ENCODE measurements at places on chromosomes 3 and 15. TPM values are rescaled to one million over a fixed set of nuclear protein-coding genes. Genes with fewer than 3 reads are reported as not detected.

- peaks cover 25% of the 10 kb centered on the region for H3K4me1 ChIP-seq
- no peaks in the 10 kb centered on the region for H3K27me3 ChIP-seq
- DNase-seq, result peak; percentile 56
- H3K4me3 ChIP-seq, result peak overlapping the region; percentile 93
- H3K27ac ChIP-seq, result peak overlapping the region; percentile 89
These were observed 423 bp downstream of the TKT start for GRCh38 chr3:53255423-53255774.

DNA sequence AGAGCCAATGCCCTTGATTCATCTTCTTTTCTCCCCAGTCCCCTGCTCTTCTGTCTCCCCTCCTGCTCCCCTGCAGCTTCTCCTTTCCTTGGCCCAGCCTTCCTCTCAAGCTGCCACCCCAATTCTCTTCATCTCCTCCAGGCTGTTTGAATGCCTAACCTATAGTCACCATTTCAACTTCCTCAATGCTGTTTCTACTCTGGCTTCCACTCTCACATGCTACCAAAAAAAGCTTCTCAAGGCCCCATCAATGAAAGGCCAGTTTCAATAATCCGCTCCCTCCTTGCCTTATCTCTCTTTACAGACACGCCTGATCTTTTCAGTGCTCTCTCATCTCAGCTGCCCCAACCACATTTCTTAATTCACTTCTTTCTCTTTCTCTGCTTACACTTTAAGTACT lies 212.2 kb upstream of the GPR149 start:
- H3K4me3 ChIP-seq, result no peak overlapping the region
- no peaks in the 10 kb centered on the region for H3K36me3 ChIP-seq
- H3K27ac ChIP-seq, result no peak overlapping the region
- no peaks in the 10 kb centered on the region for H3K4me1 ChIP-seq
- no peak for DNase-seq

DNA sequence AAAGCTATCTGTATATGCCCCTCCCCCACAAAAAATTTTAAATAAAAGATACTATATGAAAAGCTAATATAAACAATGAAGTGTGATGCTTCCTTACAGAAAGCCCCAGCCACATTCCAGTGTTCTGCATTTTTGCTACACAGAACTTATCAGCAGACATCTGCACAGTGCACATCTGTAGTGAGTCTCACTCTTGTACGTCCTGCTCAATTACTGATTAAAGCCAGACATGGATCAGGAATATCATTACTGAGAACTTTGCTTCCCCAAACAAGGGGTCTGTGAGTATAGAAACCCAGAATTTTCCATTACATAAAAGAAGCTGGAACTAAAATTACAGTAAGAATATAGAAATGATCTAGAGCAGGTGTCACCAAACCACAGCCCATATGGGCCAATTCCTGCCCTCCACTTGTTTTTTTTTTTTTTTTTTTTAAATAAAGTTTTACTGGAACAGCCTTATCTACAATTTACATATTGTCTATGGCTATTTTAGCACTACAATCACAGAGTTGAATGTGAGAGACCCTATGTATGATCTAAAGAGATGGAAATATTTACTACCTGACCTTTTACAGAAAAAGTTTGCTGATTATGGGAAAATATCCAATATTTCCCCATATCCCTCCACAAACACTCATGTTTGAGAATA lies 45.7 kb downstream of the UBP1 start:
- H3K27me3 ChIP-seq, result no peaks in the 10 kb centered on the region
- DNase-seq, result no peak
- H3K4me3 ChIP-seq, result no peak overlapping the region
- H3K36me3 ChIP-seq, result peaks cover 23% of the 10 kb centered on the region

DNA sequence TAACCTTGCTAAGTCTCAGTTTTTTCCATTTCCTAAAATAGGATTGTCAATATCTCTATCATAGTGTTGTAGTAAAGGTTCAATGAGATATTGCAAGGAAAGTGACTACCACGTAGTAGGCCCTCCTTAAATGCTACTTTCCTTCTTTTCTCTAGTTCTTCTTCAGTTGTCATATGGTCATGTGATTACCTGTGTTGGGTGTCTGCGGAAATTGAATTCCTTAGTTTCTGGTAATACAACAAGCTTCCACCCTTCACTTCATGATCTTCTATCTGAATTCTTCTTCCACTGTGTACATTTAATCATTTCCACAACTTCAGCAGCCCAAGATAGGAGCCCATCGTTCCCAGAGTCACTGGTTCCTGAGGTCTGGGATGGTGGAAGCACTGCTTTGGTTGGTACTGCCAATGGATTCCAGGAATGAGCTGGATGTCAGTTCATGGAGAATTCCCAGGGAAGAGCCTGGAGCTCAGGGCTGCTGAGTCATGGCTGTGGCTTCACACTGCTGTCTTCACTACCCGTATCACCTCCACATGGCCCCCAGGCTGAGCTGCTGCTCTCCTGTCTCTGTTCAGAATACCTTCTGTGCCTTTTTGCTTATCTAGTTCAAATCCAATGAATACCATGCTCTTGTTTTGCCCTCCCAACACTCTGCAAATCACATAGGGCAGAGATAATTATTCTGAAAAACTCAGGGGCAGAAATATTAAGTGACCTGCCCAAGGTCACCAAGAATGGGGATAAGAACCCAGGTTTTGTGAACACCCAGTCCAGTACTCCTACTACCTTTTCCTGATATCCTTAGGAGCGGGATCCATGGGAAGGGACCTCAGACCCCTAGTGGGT lies 98.6 kb downstream of the RPL39L start:
- peaks cover 82% of the 10 kb centered on the region for H3K36me3 ChIP-seq
- peak overlapping the region; percentile 98 for H3K27ac ChIP-seq
- no peak for DNase-seq
- H3K4me3 ChIP-seq, result peak overlapping the region; percentile 35
- H3K27me3 ChIP-seq, result no peaks in the 10 kb centered on the region
- peaks cover 77% of the 10 kb centered on the region for H3K4me1 ChIP-seq

- no peaks in the 10 kb centered on the region for H3K4me1 ChIP-seq
- H3K36me3 ChIP-seq, result no peaks in the 10 kb centered on the region
- no peak overlapping the region for H3K4me3 ChIP-seq
- no peak for DNase-seq
- no peak overlapping the region for H3K27ac ChIP-seq
These were observed 72.7 kb downstream of the UACA start for GRCh38 chr15:70690491-70691276.

- no peaks in the 10 kb centered on the region for H3K36me3 ChIP-seq
- peaks cover 31% of the 10 kb centered on the region for H3K27me3 ChIP-seq
- no peak overlapping the region for H3K4me3 ChIP-seq
- no peak for DNase-seq
- H3K27ac ChIP-seq, result no peak overlapping the region
- no peaks in the 10 kb centered on the region for H3K4me1 ChIP-seq
These were observed 233.5 kb upstream of the ATP10A start for GRCh38 chr15:26096581-26096980.

GRCh38 chr3:101687142-101687931 lies 819 bp upstream of the RPL24 start:
- peak overlapping the region; percentile 99 for H3K27ac ChIP-seq
- DNase-seq, result no peak
- H3K4me3 ChIP-seq, result peak overlapping the region; percentile 95
- H3K27me3 ChIP-seq, result no peaks in the 10 kb centered on the region

GRCh38 chr3:5699313-5699712 lies 511.8 kb downstream of the EDEM1 start:
- no peaks in the 10 kb centered on the region for H3K4me1 ChIP-seq
- no peaks in the 10 kb centered on the region for H3K27me3 ChIP-seq
- H3K27ac ChIP-seq, result no peak overlapping the region
- no peaks in the 10 kb centered on the region for H3K36me3 ChIP-seq

DNA sequence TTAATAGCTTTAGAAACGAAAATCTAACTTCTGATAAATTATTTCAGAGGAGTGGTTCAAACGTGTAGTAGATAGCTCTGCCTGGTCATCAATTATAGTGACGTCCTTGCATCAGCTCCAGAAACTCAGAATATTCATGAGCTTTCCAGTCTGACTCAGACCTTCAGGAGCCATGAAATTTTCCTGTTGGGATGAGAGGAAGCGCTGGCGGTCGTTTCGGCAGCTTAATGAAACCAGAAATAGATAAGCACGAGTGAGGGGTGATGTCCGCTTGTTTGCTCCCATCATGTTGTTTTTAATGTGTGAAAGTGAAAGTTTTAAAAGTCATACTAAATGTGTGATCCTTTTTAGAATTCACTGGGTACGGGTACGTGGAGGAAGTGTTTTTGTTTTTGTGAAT lies 141.1 kb downstream of the PGPEP1L start:
- H3K4me1 ChIP-seq, result peaks cover 37% of the 10 kb centered on the region
- no peaks in the 10 kb centered on the region for H3K27me3 ChIP-seq
- DNase-seq, result no peak
- H3K4me3 ChIP-seq, result peak overlapping the region; percentile 83
- peaks cover 11% of the 10 kb centered on the region for H3K36me3 ChIP-seq
- peak overlapping the region; percentile 95 for H3K27ac ChIP-seq

DNA sequence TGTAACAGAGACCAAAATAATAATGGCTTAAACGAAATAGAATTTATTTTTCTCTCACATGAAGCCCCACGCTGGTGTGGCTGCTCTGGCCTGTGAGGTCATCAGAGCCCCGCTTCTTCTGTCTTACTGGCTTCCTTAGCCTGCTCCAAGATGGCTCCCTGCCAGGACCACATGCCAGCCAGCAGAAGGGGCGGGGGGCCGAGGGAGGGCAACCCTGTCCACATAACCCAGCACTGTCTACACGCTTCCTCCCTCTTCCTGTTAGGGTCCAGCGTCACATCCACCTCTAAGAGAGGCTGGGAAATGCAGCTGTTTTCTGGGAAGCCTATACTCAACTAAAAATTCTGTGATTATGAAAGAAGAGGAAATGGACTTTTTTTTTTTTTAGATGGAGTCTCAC lies 107.9 kb upstream of the DLG1 start:
- DNase-seq, result no peak
- no peaks in the 10 kb centered on the region for H3K4me1 ChIP-seq
- H3K36me3 ChIP-seq, result peaks cover 3% of the 10 kb centered on the region
- H3K27ac ChIP-seq, result no peak overlapping the region
- H3K27me3 ChIP-seq, result no peaks in the 10 kb centered on the region

DNA sequence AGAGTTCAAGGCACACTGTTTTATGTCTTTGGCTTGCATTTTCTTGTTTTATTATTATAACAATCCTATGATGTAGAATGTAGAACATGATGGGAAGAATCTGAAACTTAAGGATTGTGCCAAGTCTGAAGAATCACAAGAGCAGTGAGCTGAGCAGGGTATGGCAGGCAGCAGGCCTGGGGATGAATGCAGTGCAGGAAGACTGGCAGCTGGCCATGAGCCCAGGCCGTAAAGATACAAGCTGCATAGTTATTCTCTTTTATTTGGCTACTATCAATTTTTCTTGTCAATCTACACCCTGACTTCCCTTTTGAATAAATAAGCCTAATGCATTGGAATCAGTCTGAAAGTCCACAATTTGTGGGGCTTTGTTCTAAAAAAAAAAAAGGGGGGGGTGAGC lies 89.6 kb upstream of the ARPP21 start:
- H3K4me1 ChIP-seq, result no peaks in the 10 kb centered on the region
- no peaks in the 10 kb centered on the region for H3K27me3 ChIP-seq
- no peak for DNase-seq
- H3K27ac ChIP-seq, result no peak overlapping the region
- H3K36me3 ChIP-seq, result no peaks in the 10 kb centered on the region
- H3K4me3 ChIP-seq, result no peak overlapping the region

- no peaks in the 10 kb centered on the region for H3K27me3 ChIP-seq
- DNase-seq, result no peak
- H3K27ac ChIP-seq, result no peak overlapping the region
- H3K4me3 ChIP-seq, result no peak overlapping the region
- H3K4me1 ChIP-seq, result no peaks in the 10 kb centered on the region
These were observed 39.7 kb upstream of the TM4SF1 start for GRCh38 chr3:149417174-149417573.

- DNase-seq, result no peak
- H3K36me3 ChIP-seq, result no peaks in the 10 kb centered on the region
- no peaks in the 10 kb centered on the region for H3K4me1 ChIP-seq
- H3K4me3 ChIP-seq, result no peak overlapping the region
- H3K27me3 ChIP-seq, result peaks cover 11% of the 10 kb centered on the region
- no peak overlapping the region for H3K27ac ChIP-seq
These were observed 216.1 kb downstream of the THRB start for GRCh38 chr3:24278543-24278942.

DNA sequence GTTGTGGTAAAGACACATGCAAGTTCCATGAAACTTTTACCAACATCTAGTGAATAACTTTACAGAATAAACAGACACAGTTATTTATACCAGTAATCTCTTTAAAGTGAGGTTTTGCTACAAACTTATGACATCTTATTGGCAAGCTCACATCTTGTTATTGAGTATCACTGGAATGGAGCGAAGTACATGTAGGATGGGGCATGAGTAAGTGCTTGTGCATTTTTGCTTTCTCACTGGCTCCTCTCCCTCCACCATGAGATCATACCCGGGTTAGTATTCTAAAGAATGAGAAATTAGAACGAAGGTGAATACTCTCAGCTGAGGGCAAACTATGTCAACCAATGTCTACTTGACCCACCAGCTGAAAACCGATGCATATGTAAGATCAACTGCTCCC lies 193.3 kb upstream of the ZNF717 start:
- no peak overlapping the region for H3K4me3 ChIP-seq
- no peak for DNase-seq
- no peak overlapping the region for H3K27ac ChIP-seq
- no peaks in the 10 kb centered on the region for H3K27me3 ChIP-seq

DNA sequence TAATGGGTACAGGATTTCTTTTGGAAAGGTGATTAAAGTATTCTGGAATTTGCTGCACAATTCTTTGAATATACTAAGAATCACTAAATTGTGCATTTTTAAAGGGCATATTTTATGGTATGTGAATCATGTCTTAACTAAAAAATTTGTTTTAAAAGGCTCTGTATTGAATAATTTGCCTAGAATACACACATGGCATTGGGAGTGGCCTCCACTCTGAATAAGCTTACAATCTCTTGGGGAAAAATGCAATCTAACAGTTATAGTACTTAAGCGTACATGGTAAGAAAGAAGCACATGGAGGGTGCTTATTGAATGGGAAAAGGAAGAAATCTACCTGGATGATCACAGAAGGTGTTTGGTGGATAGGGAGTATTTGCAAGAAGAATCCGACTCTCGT lies 385.1 kb downstream of the LPP start:
- H3K4me3 ChIP-seq, result no peak overlapping the region
- peaks cover 3% of the 10 kb centered on the region for H3K4me1 ChIP-seq
- no peak overlapping the region for H3K27ac ChIP-seq
- DNase-seq, result no peak
- peaks cover 3% of the 10 kb centered on the region for H3K36me3 ChIP-seq
- H3K27me3 ChIP-seq, result no peaks in the 10 kb centered on the region

GRCh38 chr3:43053291-43053690 lies 52.6 kb downstream of the POMGNT2 start:
- peaks cover 5% of the 10 kb centered on the region for H3K36me3 ChIP-seq
- H3K27ac ChIP-seq, result no peak overlapping the region
- no peaks in the 10 kb centered on the region for H3K27me3 ChIP-seq
- no peaks in the 10 kb centered on the region for H3K4me1 ChIP-seq

NPAP1 gene
- total RNA-seq, result not detected

PHLDB2 gene
- total RNA-seq, result 2.3 TPM

TNFAIP8L3 gene
- total RNA-seq, result 0.60 TPM

STRA6 gene
- total RNA-seq, result 0.25 TPM

GRAMD2A gene
- total RNA-seq, result not detected

MAP1A gene
- total RNA-seq, result 0.68 TPM

SEC22A gene
- 17.8 TPM for total RNA-seq

MESP1 gene
- 4.5 TPM for total RNA-seq

UROC1 gene
- total RNA-seq, result not detected

SLC22A14 gene
- not detected for total RNA-seq

MELTF gene
- 2.7 TPM for total RNA-seq

KIF23 gene
- total RNA-seq, result 63.5 TPM

Data from activated naive CD8-positive, alpha-beta T cell treated with anti-CD3 and anti-CD28 coated beads for 36 hours (primary cell).